T-cell (primary cell): ENCODE measurements at places on chromosomes 1 and 21.

- H3K4me1 ChIP-seq, result no peaks in the 10 kb centered on the region
- H3K4me3 ChIP-seq, result no peak overlapping the region
- H3K27ac ChIP-seq, result no peak overlapping the region
- no peaks in the 10 kb centered on the region for H3K36me3 ChIP-seq
Observed at GRCh38 chr21:29271927-29272333, 26.8 kb upstream of the BACH1 start.

GRCh38 chr1:41891199-41891896, 27.4 kb downstream of the HIVEP3 start:
- DNase-seq, result peak; percentile 49
- no peaks in the 10 kb centered on the region for H3K36me3 ChIP-seq
- H3K4me1 ChIP-seq, result peaks cover 61% of the 10 kb centered on the region
- peak overlapping the region; percentile 79 for H3K27ac ChIP-seq
- no peaks in the 10 kb centered on the region for H3K27me3 ChIP-seq

DNA sequence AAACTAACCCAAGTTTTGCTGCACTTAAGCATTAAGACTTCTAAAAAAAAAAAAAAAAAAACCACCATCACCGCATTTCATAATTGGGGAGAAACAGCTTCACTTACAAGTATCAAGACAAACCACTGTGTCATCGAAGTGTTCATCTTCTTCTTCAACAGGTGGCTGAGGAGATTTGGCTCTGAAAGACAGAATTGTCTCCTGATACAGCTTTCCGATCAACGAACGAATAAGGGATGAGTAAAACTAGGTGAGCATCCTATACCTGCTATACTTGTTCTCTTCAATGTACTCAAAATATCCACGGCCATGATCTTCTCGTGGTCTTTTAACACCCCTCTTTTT, 2.0 kb downstream of the HNRNPU start:
- peaks cover 38% of the 10 kb centered on the region for H3K36me3 ChIP-seq
- peak overlapping the region; percentile 59 for H3K4me3 ChIP-seq
- peak overlapping the region; percentile 100 for H3K27ac ChIP-seq
- H3K4me1 ChIP-seq, result peaks cover 33% of the 10 kb centered on the region

GRCh38 chr1:213094446-213094845, 43.4 kb downstream of the RPS6KC1 start:
- DNase-seq, result no peak
- no peaks in the 10 kb centered on the region for H3K4me1 ChIP-seq
- no peak overlapping the region for H3K27ac ChIP-seq

DNA sequence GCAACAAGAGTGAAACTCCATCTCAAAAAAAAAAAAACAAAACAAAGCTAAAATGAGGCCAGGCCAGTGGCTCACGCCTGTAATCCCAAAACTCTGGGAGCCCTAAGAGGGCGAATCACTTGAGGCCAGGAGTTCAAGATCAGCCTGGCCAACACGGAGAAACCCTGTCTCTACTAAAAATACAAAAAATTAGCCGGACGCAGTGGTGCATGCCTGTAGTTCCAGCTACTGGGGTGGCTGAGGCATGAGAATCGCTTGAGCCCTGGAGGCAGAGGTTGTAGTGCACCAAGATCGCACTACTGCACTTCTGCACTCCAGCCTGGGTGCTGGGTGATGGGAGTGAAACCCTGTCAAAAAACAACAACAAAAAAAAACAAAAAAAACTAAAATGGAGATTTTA, 191.2 kb upstream of the SGIP1 start:
- H3K4me1 ChIP-seq, result peaks cover 66% of the 10 kb centered on the region
- H3K27ac ChIP-seq, result no peak overlapping the region
- H3K36me3 ChIP-seq, result no peaks in the 10 kb centered on the region
- H3K4me3 ChIP-seq, result no peak overlapping the region
- DNase-seq, result no peak

GRCh38 chr1:198575798-198576641, 35.5 kb upstream of the ATP6V1G3 start:
- no peaks in the 10 kb centered on the region for H3K27me3 ChIP-seq
- no peak overlapping the region for H3K27ac ChIP-seq
- no peaks in the 10 kb centered on the region for H3K4me1 ChIP-seq
- DNase-seq, result no peak
- no peak overlapping the region for H3K4me3 ChIP-seq
- H3K36me3 ChIP-seq, result no peaks in the 10 kb centered on the region

DNA sequence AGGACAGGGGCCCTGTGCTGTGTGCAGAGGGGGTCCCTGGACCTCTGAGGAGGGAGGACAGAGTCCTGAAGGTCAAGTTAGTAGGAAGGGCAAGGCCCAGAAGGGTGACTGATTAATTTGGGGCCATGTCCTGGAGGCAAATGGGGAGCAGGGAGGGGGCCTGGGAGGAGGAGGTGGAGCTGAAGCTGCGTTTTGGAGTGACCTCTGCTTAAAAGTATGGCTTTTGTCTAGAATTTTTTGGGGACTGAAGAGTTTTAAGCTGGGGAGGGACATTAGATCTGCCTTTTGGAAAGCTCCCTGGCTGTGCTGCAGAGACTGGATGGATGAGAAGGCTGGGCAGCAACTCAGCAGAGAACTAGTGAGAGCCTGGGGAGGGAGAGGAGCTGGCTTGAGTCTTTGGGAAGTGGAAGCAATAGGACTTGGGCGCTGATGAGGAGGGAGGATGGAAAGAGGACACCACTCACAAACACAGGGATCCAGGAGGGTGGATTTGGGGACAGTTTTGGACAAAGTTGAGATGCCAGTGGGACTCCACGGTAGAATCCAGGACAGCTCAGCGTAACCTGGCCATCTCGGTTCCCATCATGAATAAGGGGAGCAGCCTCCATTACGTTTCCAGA, 52.9 kb downstream of the ACBD3 start:
- H3K27me3 ChIP-seq, result no peaks in the 10 kb centered on the region
- no peak overlapping the region for H3K27ac ChIP-seq
- DNase-seq, result no peak
- no peaks in the 10 kb centered on the region for H3K4me1 ChIP-seq
- no peaks in the 10 kb centered on the region for H3K36me3 ChIP-seq

- DNase-seq, result no peak
- H3K4me3 ChIP-seq, result no peak overlapping the region
- no peaks in the 10 kb centered on the region for H3K27me3 ChIP-seq
- no peaks in the 10 kb centered on the region for H3K36me3 ChIP-seq
- H3K4me1 ChIP-seq, result no peaks in the 10 kb centered on the region
Observed at GRCh38 chr1:109760581-109761226, 3.0 kb downstream of the EPS8L3 start.

DNA sequence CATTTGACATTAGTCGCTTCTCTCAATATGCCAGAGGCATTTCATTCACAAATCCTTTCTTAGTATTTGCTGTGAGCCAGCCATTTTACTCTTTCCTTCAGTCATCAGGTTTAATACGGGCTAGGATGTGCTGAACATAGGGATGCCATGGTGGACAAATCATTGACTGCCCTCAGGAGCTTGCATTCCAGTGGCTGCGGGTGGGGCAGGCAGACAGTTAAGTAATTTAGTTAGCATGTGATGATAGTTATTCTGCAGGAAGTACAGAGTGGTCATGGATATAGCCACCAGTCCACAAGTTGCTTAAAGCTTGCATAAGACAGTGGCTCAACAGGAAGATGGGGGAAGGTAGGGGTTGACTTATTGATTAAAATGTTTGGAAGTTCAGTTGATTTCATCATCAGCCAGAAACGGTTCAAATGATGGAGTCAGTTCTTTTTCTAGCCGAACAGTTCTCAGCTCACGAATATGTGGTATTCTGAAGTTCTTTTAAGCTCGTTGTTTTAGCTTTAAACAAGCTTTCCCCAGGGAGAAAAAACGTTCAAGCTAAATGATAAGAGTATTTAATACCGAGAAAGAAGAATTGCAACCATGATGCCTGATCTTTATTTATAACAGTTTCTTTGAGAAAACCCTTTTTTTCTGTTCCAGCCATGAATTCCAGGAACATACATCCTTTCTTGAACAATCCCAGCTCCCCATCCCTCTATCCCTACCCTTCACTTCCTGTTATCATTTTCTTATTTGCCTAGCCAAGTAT, 1.4 kb downstream of the SLC22A15 start:
- H3K4me1 ChIP-seq, result no peaks in the 10 kb centered on the region
- no peak for DNase-seq
- H3K27me3 ChIP-seq, result no peaks in the 10 kb centered on the region
- H3K27ac ChIP-seq, result no peak overlapping the region
- no peak overlapping the region for H3K4me3 ChIP-seq
